ENCODE measurements at places on chromosomes 3 and 15.

DNA sequence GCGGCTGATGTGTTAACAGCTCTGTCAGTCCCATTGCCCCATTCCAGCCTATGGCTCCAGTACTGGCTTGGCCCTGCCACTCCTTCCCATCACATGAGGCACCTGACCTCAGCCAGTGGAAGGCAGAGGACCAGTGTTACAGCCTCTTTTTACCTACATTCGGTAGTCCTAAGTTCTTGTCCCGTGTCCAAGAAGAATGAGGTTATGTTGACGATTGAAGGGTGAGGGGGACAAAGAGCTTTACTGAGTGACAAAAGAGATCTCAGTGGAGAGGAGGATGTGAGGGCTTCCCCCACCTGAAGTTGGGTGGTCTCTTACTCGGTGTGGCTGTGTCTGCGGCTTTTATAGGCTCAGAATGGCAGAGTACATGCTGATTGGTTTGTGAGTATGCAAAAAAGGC is 7.3 kb upstream of the MPI start:
- DNase-seq, result no peak

- DNase-seq, result no peak
Observed at GRCh38 chr3:5888851-5889250, 701.3 kb downstream of the EDEM1 start.

DNA sequence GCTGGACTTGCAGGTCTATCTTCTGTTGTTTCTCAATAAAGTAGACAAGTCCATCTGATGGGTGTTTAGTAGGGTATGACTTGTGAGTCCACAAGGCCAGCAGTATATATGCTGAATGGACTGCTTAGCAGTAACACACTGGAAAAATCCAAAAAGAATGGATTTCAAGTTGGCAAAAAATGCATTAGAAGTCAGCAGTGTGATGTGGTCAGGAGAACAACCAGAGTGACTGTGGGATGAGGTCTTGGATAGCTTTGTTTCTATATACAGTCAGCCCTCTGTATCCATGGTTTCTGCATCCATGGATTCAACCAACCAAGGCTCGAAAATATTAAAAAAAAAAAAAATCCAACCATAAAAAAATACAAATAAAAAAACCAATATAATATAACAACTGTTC is 55.8 kb downstream of the LPP start:
- DNase-seq, result no peak

DNA sequence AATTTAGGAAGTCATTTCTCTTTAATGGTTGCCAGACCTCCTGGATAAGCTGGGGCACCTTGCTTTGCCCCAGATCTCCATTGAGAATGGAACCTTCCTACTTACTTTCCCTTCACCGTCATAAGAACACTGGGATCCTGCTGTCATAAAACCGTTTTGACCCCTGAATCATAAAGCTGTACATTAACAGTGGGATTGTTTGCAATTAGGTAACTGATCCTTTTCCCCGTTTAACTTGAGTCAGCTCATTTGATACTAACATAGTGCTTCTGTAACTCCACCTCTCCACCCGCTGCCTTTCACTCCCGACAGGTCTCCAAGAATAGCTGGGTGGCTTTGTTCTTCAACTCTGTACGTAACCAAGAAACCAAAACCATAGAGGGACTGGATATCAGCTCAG is 308.2 kb upstream of the WNT5A start:
- DNase-seq, result no peak

DNA sequence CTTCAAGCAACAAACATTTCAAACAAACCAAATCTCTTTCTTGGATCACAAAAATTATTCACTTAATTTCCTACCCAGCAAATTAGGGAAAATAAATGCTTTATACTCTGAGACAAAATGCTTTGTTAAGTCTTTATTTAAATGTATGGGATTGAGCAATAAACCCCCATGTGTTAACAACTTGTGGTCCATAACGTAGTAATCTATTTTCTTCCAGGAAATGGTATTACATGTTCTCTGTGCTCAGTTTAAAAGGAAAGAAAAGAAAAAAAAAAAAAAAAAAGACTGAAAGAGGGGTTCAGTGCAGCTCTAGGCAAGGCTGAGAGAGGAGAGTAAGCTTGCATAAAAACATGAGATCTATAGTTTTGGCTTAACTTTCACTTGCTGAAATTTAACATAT is 102.3 kb downstream of the PIK3CB start:
- no peak for DNase-seq

DNA sequence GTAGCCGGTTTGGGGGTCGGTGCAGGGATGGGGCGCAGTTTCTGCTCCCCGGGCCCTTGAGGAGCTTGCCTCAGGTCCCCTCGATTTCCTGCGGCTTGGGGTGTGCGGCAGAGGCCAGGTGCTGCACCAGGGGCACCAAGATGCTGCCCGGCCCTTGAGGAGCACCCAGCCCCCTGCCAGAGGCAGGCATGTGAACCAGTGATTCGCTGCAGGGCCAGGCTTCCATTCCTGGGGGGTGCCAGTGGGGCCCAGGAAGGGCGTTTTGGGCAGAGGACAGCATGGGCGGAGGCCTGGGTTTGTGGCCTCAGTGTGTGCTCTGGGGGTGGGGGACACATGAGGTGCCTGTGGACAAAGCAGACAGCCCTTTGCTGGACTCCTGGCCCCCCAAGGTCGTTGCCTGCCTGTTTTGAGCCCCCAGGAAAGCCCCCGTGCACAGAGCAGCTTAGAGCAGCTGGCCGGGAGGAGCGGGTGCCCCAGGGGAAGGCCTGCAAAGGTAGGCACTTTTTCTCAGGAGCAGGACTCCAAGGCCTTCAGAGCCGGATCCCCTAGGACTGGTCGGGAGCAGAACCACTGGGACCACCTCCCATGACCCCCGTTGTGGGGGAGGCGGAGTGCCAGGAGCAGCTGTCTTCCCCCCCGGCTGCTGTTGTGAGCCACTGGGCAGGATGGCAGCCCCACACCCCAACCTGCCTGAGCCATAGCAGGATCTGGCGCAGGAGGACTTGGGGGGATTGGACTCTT is 1.6 kb downstream of the PLXNA1 start:
- no peak for DNase-seq

- DNase-seq, result no peak
Observed at GRCh38 chr3:38616111-38616510, 33.4 kb downstream of the SCN5A start.

DNA sequence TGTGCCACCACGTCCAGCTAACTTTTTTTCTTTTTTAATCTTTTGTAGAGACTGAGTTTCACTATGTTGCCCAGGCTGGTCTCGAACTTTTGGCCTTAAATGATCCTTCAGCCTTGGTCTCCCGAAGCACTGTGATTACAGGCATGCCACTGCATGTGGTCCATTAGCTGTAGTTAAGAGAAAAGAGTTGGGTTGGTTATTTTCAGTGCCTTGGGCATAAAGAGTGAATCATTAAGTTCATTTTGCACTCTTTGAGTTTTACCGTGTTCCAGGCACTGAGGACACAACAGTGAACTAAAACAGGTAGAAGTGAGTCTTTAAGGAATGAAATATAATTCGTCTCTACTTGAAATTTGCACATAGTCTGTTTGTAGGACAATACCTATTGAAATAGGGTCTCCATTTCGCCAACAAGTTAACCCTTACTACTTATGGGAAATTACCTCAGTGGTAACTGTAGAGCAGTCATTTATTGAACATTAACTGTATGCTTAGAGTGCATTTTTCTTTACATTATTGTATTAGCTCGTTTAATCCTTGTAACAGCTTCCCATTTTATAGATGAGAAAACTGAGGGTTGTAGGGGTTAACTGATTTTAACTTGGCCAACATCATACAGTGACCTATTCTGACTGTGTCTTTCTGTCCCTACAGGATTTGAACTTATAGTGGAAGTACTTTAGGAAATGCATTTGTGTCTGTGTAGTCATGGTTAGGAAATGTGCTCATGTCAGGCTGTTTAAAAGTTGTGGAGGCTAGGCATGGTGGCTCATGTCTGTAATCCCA is 22.7 kb upstream of the TRAK1 start:
- DNase-seq, result no peak

DNA sequence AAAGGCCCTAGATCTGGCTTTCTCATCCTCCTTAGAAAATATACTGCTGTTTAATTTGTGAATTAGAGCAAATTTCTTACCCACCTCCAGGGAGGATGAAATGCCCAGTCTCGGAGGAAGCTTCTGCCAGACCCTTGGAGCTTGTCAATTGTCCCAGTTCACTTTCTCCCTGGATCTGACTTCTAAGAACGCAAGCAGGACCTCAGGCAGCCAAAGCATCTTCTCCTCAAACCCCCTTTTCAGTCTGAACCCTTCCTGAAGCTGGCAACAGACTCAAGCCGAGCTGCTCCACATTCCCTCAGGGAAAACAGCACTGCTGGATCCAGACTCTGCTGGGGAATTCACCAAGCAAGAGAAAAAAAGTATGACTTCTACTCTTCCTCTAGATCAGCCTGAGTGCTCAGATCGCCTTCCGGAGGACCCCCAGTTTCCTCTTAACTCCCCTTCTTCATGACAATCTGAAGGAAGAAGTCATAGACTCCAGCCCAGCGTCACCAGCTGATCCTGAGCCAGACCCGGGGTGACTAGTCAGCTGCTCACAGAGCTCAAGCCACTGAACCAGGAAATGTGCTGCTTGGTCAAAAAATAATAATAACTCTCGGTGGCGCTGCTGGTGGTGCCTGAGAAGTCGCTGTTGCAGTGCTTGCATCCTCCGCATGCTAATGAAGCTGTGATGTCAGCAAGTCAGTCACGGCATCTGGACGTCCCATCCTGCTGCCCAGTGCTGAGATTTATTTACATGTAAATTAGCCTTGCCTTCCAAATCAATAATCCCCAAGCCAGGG is at the start of gene PRICKLE2:
Gene PRICKLE2 (minus strand): TSS at position 641 of the 785 bp plus-strand sequence. CDS start 26,539 bp downstream, outside the sequence.
- DNase-seq, result no peak

DNA sequence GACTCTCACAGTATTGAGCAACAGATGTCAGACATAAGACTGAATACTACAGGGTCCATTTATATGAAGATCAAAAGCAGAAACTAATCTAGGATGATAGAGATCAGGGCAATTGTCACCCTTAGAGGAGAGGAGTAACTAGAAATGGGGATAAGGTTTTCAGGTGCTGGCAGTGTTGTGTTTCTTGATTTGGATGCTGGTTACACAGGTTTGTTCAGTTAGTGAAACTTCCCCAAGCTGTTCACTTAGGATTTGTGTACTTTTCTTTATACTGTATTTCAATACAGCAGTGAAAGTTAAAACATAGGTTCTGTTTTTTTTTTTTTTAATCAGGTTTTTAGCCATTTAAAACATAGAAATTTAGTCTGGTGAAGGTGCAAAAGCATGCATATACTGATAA is 39.1 kb upstream of the CMTM7 start:
- DNase-seq, result no peak

GRCh38 chr3:138359919-138360868 is 11.8 kb downstream of the MRAS start:
- no peak for DNase-seq

GRCh38 chr15:86089422-86089821 is 9.8 kb downstream of the AGBL1 start:
- DNase-seq, result no peak

- DNase-seq, result no peak
Observed at GRCh38 chr3:187017511-187018230, 87.3 kb downstream of the ST6GAL1 start.

- no peak for DNase-seq
Observed at GRCh38 chr3:43505351-43505750, 116.5 kb downstream of the ANO10 start.

DNA sequence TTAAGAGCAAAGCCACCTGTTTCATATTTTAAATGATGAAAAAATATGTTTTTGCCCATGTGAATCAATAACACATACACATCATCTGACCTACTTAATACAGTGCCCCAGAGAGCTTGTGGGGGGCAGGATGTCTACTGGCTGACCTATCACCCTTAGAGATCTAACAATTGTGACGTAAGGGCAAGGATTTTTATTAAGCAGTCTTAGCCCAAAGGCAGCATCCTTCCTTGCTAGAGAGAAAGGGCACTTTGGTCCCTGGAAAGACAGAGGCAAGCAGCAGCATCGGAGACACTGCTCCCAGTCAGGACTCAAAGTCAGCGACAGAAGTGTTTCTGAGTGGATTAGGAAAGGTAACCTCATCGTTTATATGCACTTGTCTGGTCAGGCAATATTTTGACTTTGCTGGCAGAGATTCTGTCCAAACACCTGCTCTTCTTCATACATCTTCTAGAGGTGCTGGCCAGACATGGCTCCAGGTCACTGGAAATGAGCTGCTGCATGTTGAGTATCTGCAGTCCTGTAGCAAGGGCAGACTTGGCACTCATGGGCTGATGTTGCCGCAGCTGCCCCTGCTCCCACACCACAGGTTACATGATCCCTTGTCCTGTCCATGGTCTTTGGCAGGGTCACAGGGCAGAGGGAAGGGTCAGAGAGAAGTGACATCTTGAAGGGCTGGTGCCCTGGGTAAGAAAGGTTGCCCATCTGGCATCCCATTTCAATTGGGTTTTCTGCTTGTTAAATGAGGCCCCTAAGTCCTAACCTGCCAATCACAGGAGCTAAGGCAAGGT is 1.8 kb downstream of the CXCR6 start:
- DNase-seq, result no peak

DNA sequence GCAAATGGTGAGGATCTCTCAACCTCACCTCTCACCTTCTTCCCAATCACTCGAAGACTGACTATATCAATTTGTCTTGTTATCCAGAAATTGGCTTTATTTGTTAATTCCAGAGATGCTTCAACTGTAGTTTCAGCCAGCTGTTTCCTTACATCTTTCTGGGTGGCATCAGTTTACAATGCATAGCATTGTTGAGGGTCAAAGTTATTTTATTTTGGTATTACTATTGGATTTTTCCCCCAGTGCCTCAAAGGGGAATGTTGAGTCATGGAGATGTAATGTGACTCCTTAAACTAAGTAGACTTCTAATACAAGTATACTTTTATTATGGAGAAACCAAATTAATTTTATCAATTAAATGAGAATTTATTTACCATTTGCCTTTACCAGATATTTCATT is 351.6 kb downstream of the TIGIT start:
- DNase-seq, result no peak

DNA sequence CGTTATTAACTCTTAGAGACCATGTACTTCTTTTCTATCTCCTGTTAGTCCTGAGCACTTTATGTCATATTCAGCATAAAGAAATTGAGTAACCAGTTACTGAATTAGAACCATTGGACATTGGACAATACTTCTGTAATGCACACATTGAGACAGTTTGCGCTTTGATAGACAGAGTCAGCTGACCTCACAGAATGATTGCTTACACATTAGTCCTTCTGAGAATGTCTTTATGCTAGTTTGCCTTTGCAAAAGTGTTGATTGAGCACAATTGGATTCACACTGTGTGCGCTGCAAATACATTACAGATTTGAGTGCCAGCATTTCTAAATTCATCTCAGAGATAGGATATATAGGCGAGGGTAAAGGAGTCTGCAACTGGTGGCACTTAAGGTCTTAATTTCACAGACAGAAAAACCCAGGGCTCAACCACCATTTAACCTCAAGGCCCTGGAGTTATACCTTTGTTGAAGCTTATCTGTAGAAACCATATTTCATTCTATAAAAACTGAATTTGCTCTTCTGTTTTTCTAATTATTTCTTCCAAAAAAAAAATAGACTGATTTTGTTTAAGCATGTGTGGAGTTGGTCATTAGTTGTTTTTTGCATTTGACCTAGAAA is 3.8 kb downstream of the SERPINI1 start:
- no peak for DNase-seq

- DNase-seq, result no peak
Observed at GRCh38 chr3:171343693-171344092, 116.5 kb downstream of the TNIK start.

- DNase-seq, result no peak
Observed at GRCh38 chr15:81327516-81327915, 3.6 kb upstream of the STARD5 start.

Measured in stimulated activated CD8-positive, alpha-beta memory T cell treated with anti-CD3 and anti-CD28 coated beads, Interleukin-4, amount 100 ng/mL, for 4 hours (primary cell).